ENCODE measurements at places on chromosomes 5 and 9.

- DNase-seq: no peak
Observed at GRCh38 chr5:100838048-100838473, 65.0 kb downstream of the ST8SIA4 start.

- no peak for DNase-seq
Observed at GRCh38 chr5:163677092-163677491, 171.7 kb downstream of the MAT2B start.

DNA sequence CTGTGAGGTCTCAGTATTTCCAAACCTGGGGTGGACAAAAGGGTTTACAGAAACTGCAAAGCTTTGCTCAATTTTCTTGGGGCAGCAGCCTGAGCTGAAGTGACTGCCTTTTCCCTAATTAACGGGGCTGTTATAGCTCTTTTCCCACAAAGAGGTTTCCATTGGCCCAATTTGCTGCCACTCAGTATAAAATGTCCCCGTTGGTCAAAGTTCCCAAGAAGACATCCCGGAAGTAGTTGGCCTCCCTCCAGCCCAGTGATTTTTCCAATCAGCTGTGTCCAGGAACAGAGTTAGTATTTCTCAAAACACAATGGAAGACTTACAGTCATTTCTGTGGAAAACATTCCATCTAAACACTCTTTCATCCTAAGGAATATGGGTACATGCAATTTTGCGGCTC is 643.6 kb downstream of the ACTL7B start:
- no peak for DNase-seq

DNA sequence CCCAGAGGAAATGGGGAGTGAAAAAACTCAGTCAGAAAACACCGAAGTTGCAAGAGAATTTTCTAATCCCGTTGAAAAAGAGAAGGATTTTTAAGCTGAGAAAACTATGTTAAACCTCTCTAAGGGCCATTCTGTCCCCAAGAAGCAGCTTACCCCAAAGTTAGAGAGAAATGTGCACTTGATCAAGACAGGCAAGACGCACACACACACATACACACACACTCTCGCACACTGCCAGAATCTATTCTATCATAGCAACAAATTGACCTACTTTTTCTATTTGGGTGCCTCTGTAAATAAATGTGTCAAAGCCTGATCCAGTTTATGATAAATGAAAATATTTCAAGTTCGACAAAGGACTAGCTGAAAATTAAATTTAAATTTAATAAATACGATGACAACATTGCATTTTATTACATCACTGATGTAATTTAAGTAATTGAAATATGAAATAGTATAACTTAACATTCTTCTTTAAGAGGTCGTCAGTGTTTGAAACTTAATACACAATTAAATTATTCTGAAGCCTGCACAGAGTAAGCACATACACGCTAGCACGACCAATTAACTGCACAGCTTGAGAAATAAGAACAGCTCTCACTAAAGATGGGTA is 5.9 kb downstream of the NFIL3 start:
- DNase-seq: no peak

Data from stimulated activated CD8-positive, alpha-beta memory T cell treated with anti-CD3 and anti-CD28 coated beads, Interleukin-4, amount 100 ng/mL, for 1 hour (primary cell).